ENCODE measurements at places on chromosomes 7 and 10.

GRCh38 chr7:116339564-116339963 is 129.2 kb downstream of the TES start:
- DNase-seq: no peak

DNA sequence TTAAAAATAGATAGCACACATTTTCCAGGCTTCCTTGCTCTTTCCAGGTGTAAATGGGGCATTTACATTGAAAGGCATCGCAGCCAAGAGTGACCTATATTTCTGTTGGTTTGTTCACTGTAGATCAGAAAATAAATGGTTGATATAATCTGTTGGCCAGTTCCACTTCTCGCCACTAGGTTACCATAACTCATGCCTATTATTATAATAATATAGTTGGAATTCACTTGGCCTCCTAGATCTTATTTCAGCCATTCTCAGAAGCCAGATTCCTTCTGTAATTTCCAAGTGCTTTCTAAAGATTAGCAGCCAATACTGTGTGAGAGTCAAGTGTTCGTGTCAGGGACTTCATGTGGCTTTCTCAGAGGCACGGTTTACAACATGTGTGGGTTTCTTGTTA is 179.5 kb downstream of the DNAH11 start:
- DNase-seq: no peak

GRCh38 chr7:35676211-35676610 is 18.7 kb downstream of the HERPUD2 start:
- no peak for DNase-seq

GRCh38 chr10:44352316-44353127 is 32.4 kb downstream of the CXCL12 start:
- no peak for DNase-seq

GRCh38 chr7:134046594-134047128 is 80.5 kb upstream of the LRGUK start:
- no peak for DNase-seq

- no peak for DNase-seq
These were observed 797 bp upstream of the STMP1 start for GRCh38 chr7:135661311-135662122.

DNA sequence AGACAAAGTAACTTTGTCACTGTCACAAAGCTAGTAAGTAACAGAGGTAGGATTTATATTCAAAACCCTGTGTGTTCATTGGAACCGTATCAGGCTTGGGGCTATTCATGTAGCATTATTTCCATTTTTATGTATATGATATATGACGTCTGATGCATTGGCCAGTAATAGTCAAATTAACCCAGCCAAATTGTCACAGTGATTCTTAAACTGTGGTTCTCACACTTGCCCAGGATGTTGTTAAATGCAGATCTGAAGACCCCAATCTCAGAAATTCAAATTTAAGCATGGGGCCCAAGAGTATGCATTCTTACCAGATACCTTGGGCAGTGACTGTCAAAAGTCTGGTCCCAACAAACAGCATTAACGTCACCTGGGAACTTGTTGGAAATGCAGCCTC is 63.9 kb downstream of the C1GALT1 start:
- no peak for DNase-seq

- no peak for DNase-seq
These were observed 18.9 kb downstream of the NOD1 start for GRCh38 chr7:30459591-30460245.

GRCh38 chr10:15725603-15726002 is 5.9 kb upstream of the ITGA8 start:
- no peak for DNase-seq

GRCh38 chr10:91197127-91197526 is 23.3 kb upstream of the PCGF5 start:
- no peak for DNase-seq

GRCh38 chr7:132488634-132489302 is 87.5 kb downstream of the PLXNA4 start:
- DNase-seq: no peak

GRCh38 chr7:25893436-25893835 is 258.6 kb upstream of the NFE2L3 start:
- DNase-seq: no peak

- DNase-seq: no peak
These were observed 9.9 kb downstream of the ANTXRL start for GRCh38 chr10:46296641-46297141.

DNA sequence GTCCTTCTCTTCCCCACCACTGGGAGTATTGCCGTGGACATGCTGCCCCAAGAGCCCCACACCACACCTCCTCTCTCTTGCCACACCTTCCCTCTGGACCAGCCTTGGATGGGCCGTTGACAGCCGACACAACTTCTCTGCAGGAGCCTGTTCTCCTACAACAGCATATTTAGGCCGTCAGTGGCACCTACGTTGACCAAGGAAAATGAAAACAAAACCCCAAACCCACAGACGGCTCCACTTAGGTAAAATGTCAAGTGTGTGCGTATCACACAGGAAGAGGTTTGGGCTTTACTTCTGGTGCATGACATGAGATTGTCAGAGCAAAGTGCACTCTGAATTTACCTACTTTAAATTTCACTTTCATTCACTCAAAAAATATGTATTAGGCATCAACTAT is 246.6 kb downstream of the ZMYND11 start:
- no peak for DNase-seq

GRCh38 chr7:141946796-141947195 is at the start of gene CLEC5A:
Gene CLEC5A (minus strand): TSS chr7:141946974. CDS start chr7:141946292, 682 bp downstream.
- DNase-seq: no peak
